Lung (tissue), 17 donors: ENCODE measurements at places on chromosomes 11 and 22. TPM values are rescaled to one million over a fixed set of nuclear protein-coding genes. Genes with fewer than 3 reads are reported as not detected.
A peak's percentile ranks its signal among the peaks of the same experiment; 100 is the strongest.

- H3K36me3 ChIP-seq = no peaks in the 10 kb centered on the region
- H3K27me3 ChIP-seq = no peaks in the 10 kb centered on the region
- no peak overlapping the region for H3K4me3 ChIP-seq
- no peaks in the 10 kb centered on the region for H3K4me1 ChIP-seq
Measured at GRCh38 chr11:67640021-67640757, 626 bp upstream of the TBX10 start.

DNA sequence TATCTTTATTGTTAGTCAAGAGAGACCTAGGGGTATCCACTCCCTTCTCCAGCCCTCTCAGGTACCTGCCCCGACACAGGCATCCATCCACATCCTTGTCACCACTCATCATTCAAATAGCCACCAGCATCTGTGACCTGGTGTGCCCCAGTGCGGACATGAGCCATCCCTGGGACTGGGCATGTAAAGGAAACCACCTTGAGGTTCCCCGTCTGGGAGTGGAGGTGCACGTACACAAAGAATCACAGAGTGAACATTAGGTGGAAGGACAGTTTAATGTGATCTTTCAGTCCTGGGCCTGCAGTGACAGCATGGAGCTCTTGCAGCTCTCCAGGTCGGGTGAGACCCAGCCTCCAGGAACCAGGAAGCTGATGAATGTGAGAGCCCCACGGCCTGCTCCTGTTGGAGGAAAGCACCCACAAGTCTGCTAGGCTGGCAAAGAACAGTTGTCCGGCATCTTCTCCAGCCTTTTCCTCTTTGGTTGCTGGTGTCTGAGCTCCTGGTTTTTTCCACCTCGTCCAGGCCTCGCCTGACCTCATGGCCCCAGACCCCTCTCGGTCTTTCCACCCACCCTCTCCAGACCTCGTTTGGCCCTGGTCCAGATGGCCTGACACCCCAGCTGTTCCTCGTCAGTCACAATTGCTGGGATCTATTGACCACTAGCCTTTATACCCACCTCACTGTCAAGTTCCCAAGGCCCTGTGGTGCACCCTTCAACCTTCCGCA lies 16.5 kb downstream of the PSMD13 start:
- H3K27ac ChIP-seq = peak overlapping the region; percentile 8
- H3K27me3 ChIP-seq = no peaks in the 10 kb centered on the region
- peaks cover 42% of the 10 kb centered on the region for H3K36me3 ChIP-seq

TTC28 gene
- total RNA-seq = 72.2 TPM

GRCh38 chr11:15048616-15049015 lies 24.8 kb upstream of the CALCB start:
- no peak overlapping the region for H3K27ac ChIP-seq
- no peaks in the 10 kb centered on the region for H3K36me3 ChIP-seq
- no peaks in the 10 kb centered on the region for H3K27me3 ChIP-seq

NFAM1 gene
- 2.2 TPM for total RNA-seq

VPREB1 gene
- total RNA-seq = not detected

GRCh38 chr11:44763121-44763820 lies 36.5 kb downstream of the TSPAN18 start:
- peak overlapping the region; percentile 37 for H3K27ac ChIP-seq
- no peaks in the 10 kb centered on the region for H3K36me3 ChIP-seq
- peaks cover 40% of the 10 kb centered on the region for H3K4me1 ChIP-seq

DNA sequence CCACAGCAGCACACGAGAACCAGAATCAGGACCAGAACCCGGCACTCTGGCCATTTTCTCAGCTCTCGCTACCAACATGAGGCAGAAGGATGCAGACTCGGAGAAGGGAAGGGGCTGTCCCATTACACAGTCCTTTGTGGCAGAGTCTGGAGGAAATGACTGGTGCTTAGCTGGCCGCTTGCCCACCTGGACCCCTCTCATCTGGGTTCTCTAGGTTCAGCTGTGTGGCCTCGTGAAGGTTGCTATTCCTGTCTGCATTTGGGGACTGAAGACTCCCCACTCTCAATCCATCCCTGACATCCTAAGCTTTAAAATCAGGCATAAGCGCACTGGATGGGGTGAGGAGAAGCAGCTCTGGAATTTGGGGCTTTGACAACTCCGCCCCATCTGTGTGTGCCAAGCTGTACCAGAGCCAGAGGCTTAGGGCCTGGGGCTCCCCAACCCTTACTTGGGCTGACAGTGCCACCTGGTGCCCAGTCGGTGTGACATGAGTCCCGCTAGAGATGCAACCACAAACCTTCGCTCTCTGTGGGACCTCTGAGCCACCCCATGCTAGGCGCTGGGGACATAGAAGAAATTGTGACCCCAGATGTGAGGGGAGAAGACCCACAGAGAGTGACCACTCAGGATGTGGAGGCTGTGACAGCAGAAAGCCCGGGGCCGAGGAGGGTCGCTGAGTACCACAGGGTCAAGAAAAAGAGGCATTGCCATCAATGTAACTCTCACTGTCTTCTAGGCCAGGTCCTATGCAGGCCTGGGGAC lies 35.8 kb upstream of the FCHSD2 start:
- DNase-seq = peak; percentile 94
- no peaks in the 10 kb centered on the region for H3K36me3 ChIP-seq
- H3K4me1 ChIP-seq = peaks cover 8% of the 10 kb centered on the region
- peak overlapping the region; percentile 77 for H3K27ac ChIP-seq
- H3K4me3 ChIP-seq = no peak overlapping the region
- no peaks in the 10 kb centered on the region for H3K27me3 ChIP-seq

- no peak overlapping the region for H3K4me3 ChIP-seq
- no peak for DNase-seq
- no peaks in the 10 kb centered on the region for H3K4me1 ChIP-seq
Measured at GRCh38 chr11:76226626-76227025, 20.3 kb upstream of the WNT11 start.

- H3K4me1 ChIP-seq = peaks cover 17% of the 10 kb centered on the region
- no peak overlapping the region for H3K27ac ChIP-seq
- H3K4me3 ChIP-seq = no peak overlapping the region
- no peaks in the 10 kb centered on the region for H3K36me3 ChIP-seq
- DNase-seq = no peak
Measured at GRCh38 chr22:23193882-23194281, 13.6 kb downstream of the BCR start.

DNA sequence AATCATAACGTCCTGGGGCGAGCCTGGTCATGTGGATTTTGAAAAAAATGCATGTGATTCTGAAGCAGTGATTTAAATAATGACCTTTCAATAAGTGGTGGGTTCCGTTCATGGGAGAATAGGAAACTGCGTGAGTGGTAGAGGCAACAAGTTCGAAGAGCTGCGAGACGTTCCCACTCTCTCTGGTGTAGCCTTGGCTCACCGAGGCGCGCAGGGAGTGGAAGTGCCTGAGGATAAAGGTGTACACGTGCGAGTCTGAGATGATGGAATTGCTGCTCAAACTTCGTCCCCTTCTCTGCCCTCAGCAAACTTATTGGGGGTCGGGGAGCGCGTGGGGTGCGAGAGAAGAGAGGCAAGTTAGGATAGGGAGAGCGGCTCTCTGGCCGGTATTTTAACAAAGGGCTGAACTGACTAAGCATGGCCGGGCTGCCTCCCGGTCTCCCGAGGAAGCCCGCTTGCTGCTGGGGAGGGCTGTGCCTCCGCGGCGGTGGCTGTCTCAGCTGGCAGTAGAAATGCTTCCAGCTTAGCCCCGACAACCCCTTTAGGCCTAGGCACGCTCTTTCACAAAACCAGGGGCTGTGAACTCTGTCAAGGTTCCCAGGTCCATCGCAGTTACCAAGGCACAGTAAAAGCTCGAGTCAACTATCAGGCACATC lies 875 bp upstream of the STT3A start:
- H3K4me3 ChIP-seq = peak overlapping the region; percentile 62
- H3K27me3 ChIP-seq = no peaks in the 10 kb centered on the region
- DNase-seq = peak; percentile 44
- peaks cover 3% of the 10 kb centered on the region for H3K4me1 ChIP-seq
- peak overlapping the region; percentile 99 for H3K27ac ChIP-seq
- peaks cover 2% of the 10 kb centered on the region for H3K36me3 ChIP-seq

EFEMP2 gene
- 62.8 TPM for total RNA-seq

GRCh38 chr11:16744128-16744725 lies 5.8 kb downstream of the C11orf58 start:
- no peaks in the 10 kb centered on the region for H3K27me3 ChIP-seq
- H3K4me1 ChIP-seq = peaks cover 7% of the 10 kb centered on the region
- no peak for DNase-seq
- peaks cover 15% of the 10 kb centered on the region for H3K36me3 ChIP-seq

OR4D5 gene
- total RNA-seq = not detected

DNA sequence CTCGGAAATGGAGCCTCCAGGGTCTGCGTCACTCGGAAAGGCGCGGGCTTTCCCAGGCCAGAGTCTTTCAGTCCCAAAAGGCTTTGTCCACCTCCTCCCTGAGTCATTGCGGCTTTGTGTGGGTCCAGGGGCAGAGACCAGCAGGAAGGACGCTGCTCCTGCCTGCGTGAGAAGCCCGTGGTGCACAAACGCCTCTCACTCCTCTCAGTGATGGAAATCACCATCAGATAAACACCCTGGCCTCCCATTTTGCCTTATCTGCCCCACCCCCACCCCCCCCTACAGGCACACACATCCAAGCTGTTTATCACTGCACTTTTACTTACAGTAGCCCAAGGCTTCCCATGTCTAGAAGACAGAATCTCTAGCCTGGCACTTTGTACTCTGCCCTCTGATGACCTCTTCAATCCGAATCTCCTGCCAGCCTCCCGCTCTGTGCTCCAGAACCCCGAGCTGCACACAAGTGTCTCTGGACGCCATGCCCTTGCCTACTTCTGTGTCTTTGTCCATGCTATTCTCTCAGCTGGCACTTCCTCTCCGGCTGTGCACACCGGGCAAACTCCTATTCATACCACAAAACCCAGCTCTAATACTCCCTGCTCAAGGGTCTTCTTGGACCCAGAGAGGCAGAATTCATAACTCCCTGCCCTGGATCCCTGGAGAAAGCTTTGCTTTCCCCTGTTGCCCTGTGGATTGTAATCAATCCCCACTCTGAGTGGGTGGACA lies 954.6 kb downstream of the TBC1D22A start:
- H3K4me1 ChIP-seq = no peaks in the 10 kb centered on the region
- no peaks in the 10 kb centered on the region for H3K36me3 ChIP-seq
- H3K27me3 ChIP-seq = no peaks in the 10 kb centered on the region
- H3K4me3 ChIP-seq = no peak overlapping the region

DNA sequence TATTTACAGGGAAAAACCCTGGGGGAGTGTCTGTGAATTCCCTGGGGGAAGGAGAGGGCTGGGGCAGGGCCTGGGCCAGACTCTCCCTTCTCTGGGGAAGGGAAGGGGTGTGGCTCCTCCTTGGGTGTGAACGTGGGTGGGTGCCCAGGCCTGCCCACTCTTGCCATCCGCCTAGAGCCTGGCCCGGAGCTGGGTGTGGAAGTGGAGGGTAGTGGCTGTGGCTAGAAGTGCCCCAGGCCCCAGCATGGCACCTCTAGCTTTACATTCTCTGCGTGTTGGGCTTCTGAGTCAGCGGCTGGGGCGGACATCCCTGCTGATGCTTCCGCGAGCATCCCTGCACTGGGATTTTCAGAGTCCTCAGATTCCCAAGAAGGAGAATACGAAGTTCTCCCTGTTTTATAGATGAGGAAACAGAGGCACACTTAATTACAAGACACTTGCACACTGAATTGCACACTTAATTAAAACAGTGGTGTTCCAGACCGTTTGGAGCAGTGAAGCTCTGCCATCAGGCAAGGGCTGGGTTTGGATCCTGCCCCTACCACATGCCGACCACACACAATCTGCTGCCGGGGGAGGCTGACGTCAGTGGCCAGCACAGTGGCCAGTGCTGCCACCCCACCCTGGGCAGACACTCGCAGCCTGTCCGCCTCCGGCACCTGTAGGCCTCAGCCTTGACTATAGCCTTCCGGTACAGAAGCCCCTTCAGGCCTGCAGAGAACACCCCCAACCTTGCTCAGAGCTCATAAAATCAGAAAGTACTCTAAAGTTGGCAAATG lies 7.6 kb downstream of the BAD start:
- DNase-seq = no peak
- H3K4me3 ChIP-seq = no peak overlapping the region
- no peaks in the 10 kb centered on the region for H3K4me1 ChIP-seq

DNA sequence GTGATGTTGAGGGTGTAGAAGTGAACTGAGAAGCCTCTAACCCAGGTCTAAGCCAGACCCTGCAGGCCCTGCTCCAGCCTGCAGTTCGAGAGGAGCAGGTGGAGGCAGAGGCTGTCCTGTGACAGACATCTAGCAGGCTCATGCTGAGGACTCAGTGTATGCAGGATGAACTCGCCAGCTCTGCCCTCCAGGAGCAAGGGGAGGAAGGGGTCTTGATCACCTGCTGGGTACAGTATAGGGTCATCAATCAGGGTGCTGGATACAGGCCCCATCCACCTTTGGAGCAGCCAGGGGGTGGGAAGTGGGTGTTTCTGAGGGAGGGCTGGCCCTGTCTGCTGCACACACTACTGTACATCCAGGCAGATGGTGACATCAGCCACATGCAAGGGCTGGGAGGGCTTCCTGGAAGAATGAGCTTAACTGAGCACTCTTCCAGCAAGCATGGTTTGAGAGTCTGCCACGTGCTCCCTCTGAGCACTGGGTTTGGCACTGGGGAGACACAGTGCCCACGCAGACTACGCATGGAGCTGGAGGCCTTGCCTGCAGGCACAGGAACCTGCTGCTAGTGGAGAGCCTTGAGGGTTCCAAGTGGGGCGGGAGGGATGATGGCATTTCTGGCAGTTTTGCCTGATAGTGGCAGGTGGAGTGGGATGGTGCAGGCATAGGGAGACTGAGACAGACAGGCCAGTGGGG lies 9.2 kb downstream of the MAPK8IP1 start:
- peaks cover 2% of the 10 kb centered on the region for H3K27me3 ChIP-seq
- no peak for DNase-seq
- no peak overlapping the region for H3K27ac ChIP-seq

DNA sequence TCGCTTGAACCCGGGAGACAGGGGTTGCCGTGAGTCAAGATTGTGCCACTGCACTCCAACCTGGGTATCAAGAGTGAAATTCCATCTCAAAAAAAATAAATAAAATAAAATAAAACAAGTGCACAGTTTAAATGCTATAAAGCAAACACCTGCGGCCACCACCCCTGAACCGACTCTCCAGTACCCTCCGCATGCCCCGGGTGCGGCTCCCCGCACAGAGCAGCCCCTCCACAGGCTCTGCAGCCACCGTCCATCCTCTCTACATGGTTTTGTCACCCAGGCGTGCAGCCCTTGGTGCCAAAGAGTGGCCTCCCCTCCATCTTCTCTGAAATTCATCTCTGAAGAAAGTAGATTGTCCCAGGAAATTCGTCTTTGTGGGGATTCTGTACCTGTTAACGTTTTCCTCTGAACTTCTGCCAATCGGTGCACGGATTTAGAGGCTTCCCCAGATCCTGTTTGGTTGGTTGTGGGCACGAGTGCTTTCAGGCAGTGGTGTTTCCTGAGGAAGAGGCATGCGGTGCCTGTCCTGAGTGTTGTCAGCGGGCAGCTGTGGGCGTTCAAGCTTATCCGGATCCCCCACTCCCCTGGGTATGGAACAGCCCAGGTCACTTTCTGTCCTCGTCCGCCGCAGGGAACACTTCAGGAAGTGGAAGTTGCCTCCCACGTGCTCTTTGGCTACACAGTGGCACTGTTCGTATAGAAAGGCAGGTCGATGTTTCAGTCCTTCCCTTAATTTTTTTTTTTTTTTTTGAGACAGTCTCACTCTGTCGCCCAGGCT lies 4.1 kb downstream of the MIOX start:
- no peak for DNase-seq
- no peaks in the 10 kb centered on the region for H3K36me3 ChIP-seq
- no peaks in the 10 kb centered on the region for H3K4me1 ChIP-seq
- H3K27ac ChIP-seq = no peak overlapping the region
- no peaks in the 10 kb centered on the region for H3K27me3 ChIP-seq
- no peak overlapping the region for H3K4me3 ChIP-seq

BRSK2 gene
- 0.51 TPM for total RNA-seq

NAV2 gene
- total RNA-seq = 47.9 TPM
